Epithelial cell of umbilical artery (primary cell): ENCODE measurements at places on chromosomes 2 and 18. TPM values are rescaled to one million over a fixed set of nuclear protein-coding genes. Genes with fewer than 3 reads are reported as not detected.

The INPP5D gene
- total RNA-seq = 18.7 and 24.7 TPM in 2 replicates

The CFC1 gene
- total RNA-seq = not detected in 2 replicates

The AGPS gene
- total RNA-seq = 71.1 and 85.1 TPM in 2 replicates

The AP1S3 gene
- 1.3 and 4.1 TPM in 2 replicates for total RNA-seq

The NRP2 gene
- 10.7 and 17.3 TPM in 2 replicates for total RNA-seq

The ITSN2 gene
- 40.6 and 55.6 TPM in 2 replicates for total RNA-seq

The UGT1A3 gene
- total RNA-seq = not detected in 2 replicates

The NFATC1 gene
- total RNA-seq = 2.6 and 5.2 TPM in 2 replicates

The AQP12B gene
- not detected in 2 replicates for total RNA-seq

The CKAP2L gene
- 4.2 and 6.7 TPM in 2 replicates for total RNA-seq
